ENCODE measurements at places on chromosomes 4 and X. TPM values are rescaled to one million over a fixed set of nuclear protein-coding genes. Genes with fewer than 3 reads are reported as not detected.

Gene GPC4
- 22.2 TPM for total RNA-seq

Gene FREM3
- 0.18 TPM for total RNA-seq

Gene TMEM164
- total RNA-seq, result 29.7 TPM

DNA sequence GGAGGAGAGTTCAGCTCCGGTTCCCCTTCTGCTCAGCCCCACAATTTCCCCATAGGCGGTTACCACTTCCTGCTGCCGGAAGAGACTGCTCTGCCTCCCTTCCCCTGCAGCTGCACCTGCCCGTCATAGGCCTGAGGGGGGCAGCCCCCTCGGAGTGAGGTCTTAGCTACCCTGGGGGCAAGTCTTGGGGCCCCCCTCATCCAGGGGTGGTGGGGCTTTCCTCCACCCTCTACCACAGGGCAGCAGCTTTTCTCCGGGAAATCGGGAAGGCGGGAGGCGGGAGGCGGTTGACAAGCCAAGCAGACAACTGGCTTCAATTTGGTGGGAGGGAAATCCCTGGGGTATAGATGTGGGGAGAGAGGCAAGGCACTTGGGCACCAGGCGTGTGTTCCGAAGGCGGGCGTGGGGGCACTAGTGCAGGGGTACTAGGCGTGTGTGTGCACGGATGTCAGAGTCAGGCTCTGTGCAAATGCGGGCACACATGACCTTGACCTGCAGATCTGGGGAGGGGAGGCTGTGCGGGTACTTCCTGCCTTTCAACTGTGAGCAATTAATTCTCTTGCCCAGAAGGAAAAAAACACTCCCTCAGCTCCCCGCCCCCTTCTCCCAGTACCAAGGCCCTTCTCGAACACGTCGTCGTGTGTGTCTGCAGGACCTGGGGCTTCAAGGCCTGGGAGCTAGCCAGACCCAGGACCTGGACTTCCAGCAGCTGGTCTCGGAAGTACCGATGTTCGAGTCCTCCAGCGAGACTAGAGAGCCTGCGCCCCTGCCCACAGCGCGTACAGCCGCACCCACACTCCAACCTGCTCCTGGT, 1.0 kb upstream of the ARHGAP4 start:
- no peaks in the 10 kb centered on the region for H3K27me3 ChIP-seq
- peaks cover 20% of the 10 kb centered on the region for H3K36me3 ChIP-seq
- peak; percentile 87 for DNase-seq
- peaks cover 51% of the 10 kb centered on the region for H3K4me1 ChIP-seq

- H3K4me1 ChIP-seq, result no peaks in the 10 kb centered on the region
- H3K4me3 ChIP-seq, result no peak overlapping the region
- H3K27me3 ChIP-seq, result no peaks in the 10 kb centered on the region
These were observed 149.3 kb upstream of the GLRA2 start for GRCh38 chrX:14380044-14380443.

DNA sequence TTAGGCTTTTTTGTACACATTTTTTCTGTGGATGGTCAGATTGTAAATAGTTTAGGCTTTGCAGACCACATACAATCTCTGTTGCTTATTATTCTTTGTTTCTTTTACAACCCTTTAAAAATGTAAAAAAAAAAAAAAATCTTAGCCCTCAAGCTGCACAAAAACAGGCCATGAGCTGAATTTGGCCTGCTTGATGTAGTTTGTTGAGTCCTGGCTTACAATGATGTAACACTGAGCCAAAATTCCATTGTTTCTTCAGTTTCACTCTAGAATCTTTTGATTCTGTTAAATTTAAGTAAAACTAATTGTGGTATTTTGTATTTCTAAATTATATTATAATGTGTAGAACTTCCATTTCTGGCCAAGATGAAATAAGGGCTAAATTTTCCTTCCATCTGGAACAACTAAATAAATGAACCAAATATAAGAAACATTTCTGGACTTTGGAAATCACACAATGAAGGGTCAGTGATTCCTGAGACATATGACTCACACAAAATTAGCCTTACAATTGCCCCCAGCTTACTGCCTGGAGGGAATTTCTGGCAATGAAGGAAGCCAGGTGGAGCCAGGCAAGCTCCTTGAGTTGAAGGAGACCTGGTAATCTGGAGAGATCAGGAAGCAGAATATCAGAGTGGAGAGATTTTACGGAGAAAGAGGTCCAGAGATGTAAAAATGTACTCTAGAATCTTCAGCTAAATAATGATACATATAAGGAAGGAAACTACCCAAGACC, 29.8 kb downstream of the IQCM start:
- no peak overlapping the region for H3K4me3 ChIP-seq
- H3K27me3 ChIP-seq, result no peaks in the 10 kb centered on the region
- no peak overlapping the region for H3K27ac ChIP-seq
- no peaks in the 10 kb centered on the region for H3K36me3 ChIP-seq
- DNase-seq, result no peak
- H3K4me1 ChIP-seq, result no peaks in the 10 kb centered on the region

DNA sequence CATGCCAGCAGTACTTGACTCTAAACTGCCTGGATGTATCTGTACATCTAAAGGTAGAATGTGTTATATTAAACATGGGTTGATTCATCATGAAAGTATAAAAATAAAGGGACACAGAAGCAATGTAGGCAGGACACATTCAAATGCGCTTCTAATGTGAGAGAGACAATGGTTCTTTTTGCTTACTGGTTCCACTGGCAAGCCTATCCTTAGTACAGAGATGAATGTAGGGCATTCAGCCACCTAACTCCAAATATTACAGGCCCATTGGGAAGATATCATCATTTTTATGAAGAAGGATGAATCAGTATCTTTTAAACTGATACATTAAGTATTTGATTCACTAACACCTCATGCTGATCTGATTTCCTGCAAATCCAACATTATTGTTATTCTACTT, 18.0 kb downstream of the CDKL2 start:
- no peak for DNase-seq
- H3K27me3 ChIP-seq, result no peaks in the 10 kb centered on the region
- no peaks in the 10 kb centered on the region for H3K4me1 ChIP-seq
- H3K4me3 ChIP-seq, result no peak overlapping the region
- no peak overlapping the region for H3K27ac ChIP-seq

- no peak overlapping the region for H3K4me3 ChIP-seq
- no peaks in the 10 kb centered on the region for H3K36me3 ChIP-seq
- H3K4me1 ChIP-seq, result peaks cover 28% of the 10 kb centered on the region
- H3K27me3 ChIP-seq, result no peaks in the 10 kb centered on the region
- no peak for DNase-seq
- H3K27ac ChIP-seq, result no peak overlapping the region
These were observed 32.1 kb downstream of the CCKAR start for GRCh38 chr4:26458157-26458561.

GRCh38 chr4:119038116-119038841, 97.4 kb upstream of the MYOZ2 start:
- no peaks in the 10 kb centered on the region for H3K27me3 ChIP-seq
- H3K27ac ChIP-seq, result peak overlapping the region; percentile 65
- peaks cover 54% of the 10 kb centered on the region for H3K4me1 ChIP-seq
- no peak for DNase-seq

GRCh38 chr4:1723131-1723801, 1.9 kb downstream of the TACC3 start:
- peaks cover 72% of the 10 kb centered on the region for H3K4me1 ChIP-seq
- H3K27ac ChIP-seq, result peak overlapping the region; percentile 64
- H3K27me3 ChIP-seq, result no peaks in the 10 kb centered on the region
- peaks cover 26% of the 10 kb centered on the region for H3K36me3 ChIP-seq
- no peak overlapping the region for H3K4me3 ChIP-seq

GRCh38 chr4:183905081-183905592, at the start of gene STOX2:
STOX2 (plus strand) TSS chr4:183905307; CDS start chr4:183906791, 1,484 bp downstream.
- H3K4me1 ChIP-seq, result peaks cover 9% of the 10 kb centered on the region
- peaks cover 28% of the 10 kb centered on the region for H3K27me3 ChIP-seq

DNA sequence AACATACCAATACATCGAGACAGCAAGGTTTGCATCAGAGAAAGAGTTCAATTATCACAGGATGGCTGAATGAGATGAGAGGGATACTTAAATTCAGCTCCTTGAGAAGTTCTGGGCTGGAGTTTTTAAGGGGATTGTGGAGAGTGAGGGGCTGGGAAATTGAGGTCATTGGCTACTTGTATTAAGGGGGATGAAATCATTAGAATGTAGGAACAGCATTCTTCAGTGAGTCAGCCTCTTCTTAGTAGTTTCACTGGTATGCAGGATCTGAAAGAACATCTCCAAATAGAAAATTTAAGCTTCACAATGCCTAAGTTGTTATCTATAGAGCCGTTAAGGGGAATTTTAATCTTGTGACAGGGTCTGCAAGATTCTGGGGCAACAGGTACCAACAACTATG, 211.6 kb upstream of the TAPT1 start:
- DNase-seq, result no peak
- no peak overlapping the region for H3K27ac ChIP-seq
- no peaks in the 10 kb centered on the region for H3K27me3 ChIP-seq

GRCh38 chrX:17597836-17598439, 139.4 kb upstream of the SCML1 start:
- no peaks in the 10 kb centered on the region for H3K36me3 ChIP-seq
- no peak overlapping the region for H3K27ac ChIP-seq
- DNase-seq, result peak; percentile 77
- peaks cover 30% of the 10 kb centered on the region for H3K4me1 ChIP-seq
- no peaks in the 10 kb centered on the region for H3K27me3 ChIP-seq

DNA sequence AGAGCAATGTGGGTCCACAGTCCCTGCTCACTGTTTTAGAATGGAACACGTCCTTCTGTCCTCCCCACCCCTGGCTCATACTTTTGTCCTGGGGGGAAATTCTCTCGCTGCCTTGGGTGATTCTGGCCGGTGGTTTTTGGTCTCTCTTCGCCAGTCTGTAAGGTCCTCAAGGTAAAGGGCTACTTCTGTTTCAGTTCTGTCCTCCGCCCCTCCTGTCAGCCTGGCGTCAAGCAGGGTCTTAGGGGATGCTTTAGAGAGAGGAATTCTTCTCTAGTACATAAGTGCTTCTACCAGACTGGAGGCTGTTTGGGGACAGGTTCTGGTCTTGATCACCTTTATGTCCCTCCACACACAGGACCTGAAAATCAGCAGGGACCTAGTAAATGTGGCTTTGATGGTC, 617 bp upstream of the MRFAP1L1 start:
- H3K27me3 ChIP-seq, result no peaks in the 10 kb centered on the region
- DNase-seq, result no peak
- H3K4me3 ChIP-seq, result peak overlapping the region; percentile 95
- peaks cover 47% of the 10 kb centered on the region for H3K4me1 ChIP-seq
- H3K27ac ChIP-seq, result peak overlapping the region; percentile 90

GRCh38 chr4:101236097-101236496, 111.2 kb downstream of the PPP3CA start:
- H3K4me1 ChIP-seq, result peaks cover 18% of the 10 kb centered on the region
- H3K36me3 ChIP-seq, result no peaks in the 10 kb centered on the region
- H3K27ac ChIP-seq, result no peak overlapping the region
- no peak for DNase-seq
- H3K4me3 ChIP-seq, result no peak overlapping the region

DNA sequence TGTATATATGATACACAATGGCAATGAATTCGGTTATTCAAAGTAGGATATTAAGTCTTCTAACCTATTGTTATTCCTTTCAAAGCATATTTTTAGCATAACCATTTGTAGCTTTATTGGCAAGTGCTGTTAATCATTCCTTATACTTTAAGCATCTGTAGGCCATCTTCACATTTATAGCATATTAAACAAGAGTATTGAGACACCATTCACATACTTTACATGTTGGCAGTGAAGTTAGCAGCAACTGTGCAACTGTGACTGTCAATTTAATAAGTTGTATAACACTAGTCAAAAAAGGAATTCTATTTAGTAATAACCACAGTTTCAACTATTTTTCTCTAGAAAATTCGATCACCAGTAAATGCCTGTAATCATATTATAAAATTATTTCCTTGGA, 107.3 kb upstream of the MYOZ2 start:
- peak overlapping the region; percentile 41 for H3K4me3 ChIP-seq
- no peak for DNase-seq
- no peaks in the 10 kb centered on the region for H3K27me3 ChIP-seq
- H3K36me3 ChIP-seq, result peaks cover 11% of the 10 kb centered on the region
- peak overlapping the region; percentile 93 for H3K27ac ChIP-seq

GRCh38 chr4:13544606-13545393, 492 bp upstream of the NKX3-2 start:
- peaks cover 100% of the 10 kb centered on the region for H3K27me3 ChIP-seq
- H3K4me3 ChIP-seq, result peak overlapping the region; percentile 74
- peaks cover 46% of the 10 kb centered on the region for H3K4me1 ChIP-seq
- DNase-seq, result peak; percentile 63

DNA sequence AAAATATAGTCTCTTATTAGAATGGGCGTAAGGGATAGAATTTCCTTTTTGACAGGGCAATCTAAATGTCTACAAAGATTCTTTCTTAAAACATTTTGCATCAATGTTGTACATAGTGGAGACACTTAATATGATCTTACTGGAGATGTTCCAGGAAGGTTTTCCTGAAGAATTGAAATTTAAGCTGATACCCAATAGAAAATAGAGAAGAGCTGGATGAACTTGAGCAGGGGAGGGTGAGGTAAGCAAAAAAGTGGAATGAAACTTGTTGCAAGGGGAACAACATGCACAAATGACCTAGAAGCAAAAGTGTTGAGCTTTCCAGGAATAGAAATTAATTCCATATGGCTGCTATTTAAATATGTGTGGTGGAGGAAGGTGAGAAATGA, 19.7 kb downstream of the SLAIN2 start:
- H3K27ac ChIP-seq, result no peak overlapping the region
- no peaks in the 10 kb centered on the region for H3K36me3 ChIP-seq
- H3K27me3 ChIP-seq, result no peaks in the 10 kb centered on the region
- H3K4me3 ChIP-seq, result no peak overlapping the region
- DNase-seq, result no peak
- no peaks in the 10 kb centered on the region for H3K4me1 ChIP-seq

DNA sequence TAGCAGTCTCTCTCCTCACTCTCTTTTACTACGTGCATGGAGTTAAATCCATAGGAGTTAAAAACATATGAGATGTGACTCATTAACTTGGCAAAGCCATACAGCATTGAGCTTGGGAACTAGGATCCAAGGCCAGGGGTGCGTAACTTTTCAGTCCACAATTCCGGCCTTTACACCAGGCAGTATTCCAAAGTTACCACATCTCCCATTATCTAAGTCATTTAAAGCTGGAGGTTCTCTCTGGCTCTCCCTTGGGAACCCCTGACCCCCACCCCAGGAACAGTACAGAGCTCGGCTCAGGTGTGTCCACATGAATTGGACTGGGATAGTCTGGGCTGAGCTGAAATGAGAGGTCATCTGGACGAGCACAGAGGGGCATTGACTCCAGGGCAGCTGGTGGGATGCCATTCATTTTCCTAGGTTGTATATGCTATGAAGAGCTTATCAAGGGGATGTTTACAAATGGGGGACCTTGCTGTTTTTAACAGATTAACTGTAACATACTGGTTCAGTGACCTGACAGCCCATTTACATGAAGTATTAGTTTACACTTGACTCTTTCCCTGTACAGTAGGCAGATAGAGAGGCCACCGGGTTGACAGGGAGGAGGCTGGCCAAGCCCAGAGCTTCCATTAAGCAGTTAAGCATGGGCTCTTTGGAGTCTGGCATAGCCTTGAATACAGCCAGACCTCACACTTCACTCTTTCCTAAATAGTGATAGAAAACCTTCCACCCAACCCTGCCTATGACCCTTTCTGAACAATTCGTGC, 128.8 kb downstream of the RAB28 start:
- no peaks in the 10 kb centered on the region for H3K27me3 ChIP-seq
- H3K4me3 ChIP-seq, result no peak overlapping the region
- no peaks in the 10 kb centered on the region for H3K4me1 ChIP-seq
- no peak overlapping the region for H3K27ac ChIP-seq
- DNase-seq, result peak; percentile 53

Data from stomach (tissue), 19 donors.